ENCODE measurements at places on chromosomes 12 and 14.

- no peak for DNase-seq
Measured at GRCh38 chr12:42483521-42483790, 106.1 kb downstream of the PRICKLE1 start.

GRCh38 chr14:94472842-94473241 is 3.2 kb downstream of the SERPINA9 start:
- DNase-seq = no peak

- DNase-seq = no peak
Measured at GRCh38 chr14:101062065-101062450, 158.5 kb upstream of the RTL1 start.

DNA sequence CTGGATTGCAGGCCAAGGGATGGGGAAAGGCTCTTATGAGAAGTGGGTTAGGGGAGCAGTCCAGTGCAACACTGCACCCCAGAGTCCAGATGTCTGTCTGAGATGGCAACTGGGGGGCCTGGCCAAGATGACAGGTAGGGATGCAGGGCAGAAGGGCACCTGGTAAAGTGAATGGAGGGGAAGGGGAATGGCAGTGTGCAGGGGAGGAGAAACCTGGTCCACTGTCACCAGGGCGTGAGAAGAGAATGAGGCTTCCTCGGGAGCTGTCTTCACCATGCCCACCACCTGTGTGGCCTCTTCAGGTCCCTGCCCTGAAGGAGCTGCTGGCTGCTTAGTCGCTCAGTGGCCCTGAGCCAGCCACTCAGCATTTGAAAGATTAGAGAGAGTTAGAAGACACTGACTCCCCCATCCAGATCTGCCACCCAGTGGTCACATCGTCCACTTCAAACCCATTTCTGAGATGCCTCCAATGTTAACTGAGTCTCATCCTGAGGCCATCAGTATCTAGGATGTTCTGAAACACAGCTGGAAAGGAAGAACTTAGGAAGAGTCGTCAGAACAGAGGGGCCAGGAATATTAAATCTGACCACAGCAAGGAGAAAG is 57.3 kb downstream of the PLEKHG3 start:
- no peak for DNase-seq

GRCh38 chr12:102702447-102703114 is 214.5 kb downstream of the PAH start:
- peak; percentile 8 for DNase-seq

GRCh38 chr12:63302941-63303536 is 152.0 kb upstream of the AVPR1A start:
- DNase-seq = no peak

DNA sequence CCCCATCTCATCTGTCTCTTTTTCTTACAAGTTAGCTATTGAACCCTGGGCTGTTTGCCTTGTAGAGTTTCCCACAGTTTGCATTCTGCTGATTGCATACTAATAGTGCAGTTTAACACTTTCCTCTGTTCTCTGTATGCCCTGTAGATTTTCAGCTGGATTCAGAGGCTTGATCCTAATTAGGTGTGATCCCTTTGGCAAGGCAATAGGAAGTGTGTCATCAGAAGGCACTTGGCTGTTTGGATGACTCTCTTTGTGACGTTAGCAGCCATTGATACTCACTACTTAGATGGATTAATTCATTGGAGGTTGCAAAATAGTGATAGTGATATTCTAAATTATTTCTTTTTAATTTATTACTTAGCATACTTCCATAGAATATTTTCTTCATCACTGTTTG is 33.6 kb downstream of the FUT8 start:
- no peak for DNase-seq

DNA sequence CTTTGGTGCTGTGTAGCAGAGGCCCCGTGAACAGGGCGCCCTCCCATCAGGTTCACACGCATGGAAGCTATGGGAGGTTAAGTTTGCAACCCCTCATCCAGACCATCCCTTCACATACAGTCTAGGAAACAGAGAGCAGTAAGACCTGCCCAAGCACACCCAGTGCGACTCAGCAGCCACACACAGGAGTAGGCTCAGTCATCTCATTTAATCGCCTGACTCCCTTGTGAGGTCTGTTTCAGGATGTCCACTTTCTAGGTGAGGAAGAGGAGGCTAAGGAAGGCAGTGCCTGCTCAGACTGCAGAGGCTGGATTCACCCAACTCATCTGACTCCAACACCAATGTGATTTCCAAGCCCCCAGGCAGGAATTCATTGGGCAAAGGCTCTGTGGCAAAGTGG is 11.9 kb downstream of the BDKRB1 start:
- DNase-seq = no peak

GRCh38 chr14:67883717-67884116 is 64.1 kb downstream of the RAD51B start:
- DNase-seq = no peak

- no peak for DNase-seq
Measured at GRCh38 chr12:102169922-102170621, 27.6 kb downstream of the PMCH start.

DNA sequence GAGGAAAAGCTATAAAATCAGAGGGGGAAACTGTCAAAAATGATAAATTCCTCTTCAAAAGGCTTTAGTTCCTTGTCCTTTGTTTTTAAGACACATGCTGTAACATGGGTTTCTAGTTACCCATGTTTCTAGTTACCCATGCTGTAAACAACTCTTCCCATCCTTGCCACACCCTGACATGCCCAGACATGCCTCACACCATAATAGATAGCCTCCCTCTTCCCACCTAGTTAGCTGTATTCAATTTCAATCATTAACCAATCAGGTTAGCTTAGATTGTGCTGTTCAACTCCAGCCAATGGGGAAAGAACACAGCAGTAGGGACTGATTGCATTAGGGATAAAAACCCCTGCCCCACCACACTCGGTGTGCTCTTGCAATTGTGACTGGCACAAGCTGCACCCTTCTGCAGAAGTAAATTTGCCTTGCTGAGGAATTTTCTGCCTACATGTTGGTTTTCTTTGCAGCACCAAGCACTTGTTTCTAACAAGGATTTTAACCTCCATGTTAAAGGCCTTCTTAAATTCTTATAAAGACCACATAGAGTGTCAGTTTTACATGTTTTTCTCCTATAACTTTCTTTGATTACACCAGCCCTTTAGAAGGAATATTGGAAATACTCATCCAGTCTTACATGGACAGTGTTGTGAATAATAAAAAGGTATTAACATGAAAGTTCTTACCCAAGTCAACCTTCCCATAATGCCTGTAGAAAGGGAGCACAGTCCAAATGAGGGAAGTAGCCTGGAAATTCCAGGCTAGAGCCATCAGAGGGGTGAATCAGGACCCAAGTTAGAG is 32.5 kb upstream of the LALBA start:
- DNase-seq = no peak

DNA sequence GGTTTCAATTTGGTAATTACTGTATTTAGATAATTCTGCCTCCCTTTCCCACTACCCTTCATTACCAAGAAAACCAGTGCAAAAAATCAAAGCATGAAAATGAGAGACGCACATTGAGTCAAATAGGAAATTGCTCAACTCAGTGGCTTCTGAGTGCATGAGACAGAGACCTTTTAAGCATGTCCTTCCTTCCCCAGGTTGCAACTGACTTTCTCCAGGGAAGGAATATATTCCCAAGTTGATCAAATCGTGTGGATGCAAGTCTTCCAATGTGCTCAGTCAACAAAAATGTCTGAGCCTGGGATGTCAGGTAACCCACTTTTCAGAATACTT is 12.9 kb downstream of the BMP4 start:
- no peak for DNase-seq

DNA sequence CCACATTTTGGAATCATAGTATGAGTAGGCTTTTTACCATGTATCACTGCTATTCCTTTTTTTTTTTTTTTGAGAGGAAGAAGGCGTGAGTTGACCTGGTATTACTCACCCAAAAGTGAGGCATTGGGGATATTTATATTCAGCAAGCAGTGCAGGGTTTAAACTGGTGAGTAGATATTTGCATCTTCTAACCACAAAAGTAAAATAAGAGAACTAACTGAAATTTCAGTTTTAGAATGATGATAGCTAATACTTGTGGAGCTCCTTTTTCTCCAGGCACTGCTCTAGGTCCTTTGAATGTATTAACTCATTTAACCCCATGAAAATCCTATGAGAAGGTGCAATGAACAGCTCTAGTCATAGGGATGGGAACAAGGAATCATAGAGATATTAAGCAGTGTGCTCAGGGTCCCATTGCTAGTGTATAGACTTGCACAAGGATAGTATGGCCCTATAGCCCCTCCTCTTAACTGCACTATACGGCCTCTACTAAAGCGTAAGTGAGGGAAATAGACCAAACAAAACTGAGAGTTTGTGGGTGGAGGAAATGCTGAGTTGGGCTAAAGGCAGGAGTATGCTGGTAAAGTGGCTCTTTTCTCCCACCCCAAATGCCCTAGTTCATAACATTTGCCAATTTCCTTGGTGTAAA is 104.3 kb upstream of the MAX start:
- DNase-seq = no peak

GRCh38 chr12:126160912-126161311 is 1095.7 kb downstream of the AACS start:
- no peak for DNase-seq
